ENCODE measurements at places on chromosomes 2 and 18.

DNA sequence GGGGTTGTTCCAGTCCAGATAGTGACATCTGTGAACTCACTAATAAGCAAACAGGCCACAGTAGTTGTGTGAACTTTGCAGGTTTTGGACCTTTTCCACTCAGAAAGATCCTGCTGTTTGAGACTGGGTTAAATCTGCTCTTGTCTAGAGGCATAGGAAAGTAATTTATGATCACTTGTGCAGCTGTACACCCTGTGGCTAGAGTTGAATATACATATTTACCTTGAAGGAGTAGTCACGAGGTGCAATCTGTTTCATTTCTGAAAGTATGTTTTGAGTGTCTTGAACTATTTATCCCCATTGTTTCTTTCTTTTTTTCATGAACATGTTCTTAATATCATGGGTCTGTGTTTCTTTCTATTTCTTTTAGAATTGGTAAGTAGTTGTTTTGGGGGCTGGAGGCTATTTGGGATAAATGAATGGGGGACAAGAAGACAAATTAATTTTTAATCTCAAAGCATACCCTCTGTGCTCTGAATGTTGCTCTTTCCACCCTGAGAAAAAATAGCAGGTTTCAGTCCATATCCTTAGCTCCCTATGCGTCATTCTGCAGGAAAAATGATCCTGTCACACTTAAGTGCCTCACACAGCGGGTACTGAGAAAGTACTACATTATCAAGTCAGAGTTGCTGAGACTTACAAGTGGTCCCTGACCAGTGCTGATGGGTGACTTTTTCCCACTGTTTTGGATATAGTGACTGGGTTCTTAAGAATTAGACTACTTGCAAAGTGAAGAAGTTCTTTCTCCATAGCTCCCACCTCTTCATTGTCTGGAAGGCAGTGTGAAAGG lies 28.2 kb downstream of the DCC start:
- no peak for DNase-seq

- no peak for DNase-seq
These were observed 50.6 kb upstream of the EML6 start for GRCh38 chr2:54672590-54673456.

- no peak for DNase-seq
These were observed 18.9 kb downstream of the TWIST2 start for GRCh38 chr2:238866656-238867277.

DNA sequence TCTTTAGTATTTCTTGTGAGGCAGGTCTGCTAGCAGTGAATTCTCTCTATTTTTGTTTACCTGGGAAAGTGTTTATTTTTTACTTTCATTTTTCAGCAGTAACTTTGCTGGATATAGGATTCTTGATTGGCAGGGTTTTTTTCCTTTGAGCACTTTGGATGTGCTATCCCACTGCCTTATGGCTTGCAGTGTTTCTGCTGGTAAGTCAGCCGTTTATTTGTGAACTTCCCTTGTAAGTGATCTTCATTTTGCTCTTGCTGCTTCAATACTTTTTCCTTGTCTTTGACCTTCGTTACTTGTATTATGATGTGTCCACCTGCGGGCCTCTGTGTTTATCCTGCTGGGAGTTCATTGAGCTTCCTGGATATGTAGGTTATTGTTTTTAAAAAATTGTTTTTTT lies 54.7 kb downstream of the SLC66A2 start:
- DNase-seq = no peak

DNA sequence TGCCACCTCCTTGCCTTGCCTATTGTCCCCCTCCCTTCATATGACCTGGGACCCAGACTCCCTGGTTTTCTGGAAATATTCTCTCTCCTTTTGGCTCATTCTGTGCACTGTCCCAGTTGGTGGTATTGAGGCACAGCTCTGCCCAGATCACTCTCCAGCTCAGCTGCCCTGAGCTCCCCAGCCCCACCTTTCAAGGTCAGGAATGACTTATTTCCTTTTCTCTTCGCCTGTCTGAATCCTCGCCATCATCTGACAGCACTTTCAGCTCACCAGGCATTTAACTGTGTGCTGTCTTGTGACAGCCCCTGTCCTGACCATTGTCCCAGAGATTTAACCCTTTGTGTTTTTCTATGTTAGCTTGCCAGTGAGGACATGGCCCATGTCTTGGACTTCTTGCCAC lies 133.0 kb downstream of the MSH2 start:
- DNase-seq = no peak

DNA sequence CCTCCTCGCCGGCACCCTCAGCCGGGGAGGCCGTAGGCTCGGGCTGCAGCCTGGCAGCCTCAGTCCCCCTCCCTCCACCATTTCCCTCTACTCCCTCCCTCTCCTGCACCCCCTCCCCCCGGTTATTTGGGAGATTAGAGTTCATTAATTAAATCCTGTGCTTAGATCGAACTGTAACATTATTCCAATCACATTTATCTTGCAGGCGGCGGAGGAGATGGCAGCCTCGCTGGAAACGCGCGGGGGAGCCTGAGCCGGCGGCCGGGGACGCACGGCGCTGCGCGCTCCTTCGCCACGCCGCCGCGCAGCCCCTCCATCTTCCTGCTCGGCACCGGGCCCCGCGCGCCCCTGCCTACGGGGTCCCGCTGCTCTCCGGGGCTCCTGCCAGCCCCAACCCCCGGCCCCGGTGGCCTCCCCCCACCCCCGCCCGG lies at the start of gene ST8SIA3:
TSS of gene ST8SIA3 (plus strand) at position 287 of the 431 bp plus-strand sequence. CDS start 290 bp downstream, outside the sequence.
- DNase-seq = no peak

- DNase-seq = no peak
These were observed 29.7 kb upstream of the ALLC start for GRCh38 chr2:3628241-3628679.

DNA sequence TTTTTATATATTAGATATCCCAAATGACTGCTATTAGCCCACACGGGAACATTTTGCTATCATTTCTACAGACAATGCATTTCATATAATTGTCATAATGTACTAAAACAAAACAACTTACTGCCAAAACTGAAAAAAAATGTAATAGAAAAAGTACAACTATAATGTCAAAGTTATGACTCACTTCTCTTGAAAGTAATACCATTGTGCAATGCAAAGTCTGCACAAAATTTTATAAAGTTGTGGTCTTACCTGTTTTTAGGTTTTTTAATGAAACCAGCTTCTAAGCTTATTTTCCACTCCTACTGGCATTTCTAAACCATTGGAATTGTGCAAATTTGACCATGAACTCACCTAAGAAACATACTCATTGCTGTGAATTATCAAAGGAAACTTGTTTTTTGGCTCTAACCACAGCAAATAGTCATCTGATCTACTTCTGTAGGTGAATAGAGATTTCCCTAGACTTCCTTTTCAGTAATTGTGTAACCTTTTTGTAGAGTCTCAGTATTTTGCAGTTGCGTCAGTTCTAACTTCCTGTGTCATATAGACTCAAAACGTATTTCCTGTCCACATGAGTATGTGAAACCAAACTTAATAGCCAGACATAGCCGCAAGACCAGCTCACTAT lies 31.9 kb upstream of the TFPI start:
- DNase-seq = no peak

GRCh38 chr2:15517793-15518192 lies 43.3 kb downstream of the NBAS start:
- DNase-seq = no peak

- DNase-seq = no peak
These were observed 27.8 kb upstream of the DARS1 start for GRCh38 chr2:136013136-136013685.

DNA sequence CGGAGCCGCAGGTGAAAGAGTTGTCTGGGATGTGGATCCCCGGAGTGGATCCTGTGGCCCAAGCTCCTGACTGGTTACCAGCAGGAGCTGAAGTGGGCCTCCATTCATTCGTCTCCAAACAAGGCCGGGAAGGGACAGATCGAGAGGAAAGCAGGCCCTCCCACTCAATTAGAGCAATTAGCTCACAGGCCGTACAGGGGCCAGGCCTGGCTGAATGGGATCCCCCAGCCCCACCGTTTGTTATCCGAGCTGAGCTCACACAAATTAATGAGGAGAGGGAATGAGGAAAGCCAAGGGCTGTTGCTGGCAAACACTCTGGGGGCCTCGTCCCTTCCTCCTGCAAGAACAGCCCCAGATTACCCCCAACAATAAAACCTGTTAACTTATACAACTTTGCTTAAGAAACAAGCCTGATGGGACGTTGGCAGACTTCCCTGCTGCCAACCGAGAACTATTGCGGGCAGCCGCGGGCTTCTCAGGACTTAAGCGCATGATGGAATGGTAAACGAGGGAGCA lies 338.0 kb downstream of the BCL11A start:
- no peak for DNase-seq

- no peak for DNase-seq
These were observed 6.8 kb upstream of the RHOB start for GRCh38 chr2:20440001-20440560.

GRCh38 chr2:178905261-178905660 lies 98.0 kb upstream of the TTN start:
- DNase-seq = no peak

Data from stimulated activated CD8-positive, alpha-beta memory T cell treated with anti-CD3 and anti-CD28 coated beads, Interleukin-4, amount 100 ng/mL, for 1 hour (primary cell).